Esophagus squamous epithelium (tissue), 5 donors: ENCODE measurements at places on chromosomes 3 and 15.

- no peak for DNase-seq
Observed at GRCh38 chr15:27723821-27724220, 375.3 kb downstream of the OCA2 start.

- DNase-seq, result no peak
Observed at GRCh38 chr15:62444104-62445022, 279.3 kb upstream of the C2CD4B start.

DNA sequence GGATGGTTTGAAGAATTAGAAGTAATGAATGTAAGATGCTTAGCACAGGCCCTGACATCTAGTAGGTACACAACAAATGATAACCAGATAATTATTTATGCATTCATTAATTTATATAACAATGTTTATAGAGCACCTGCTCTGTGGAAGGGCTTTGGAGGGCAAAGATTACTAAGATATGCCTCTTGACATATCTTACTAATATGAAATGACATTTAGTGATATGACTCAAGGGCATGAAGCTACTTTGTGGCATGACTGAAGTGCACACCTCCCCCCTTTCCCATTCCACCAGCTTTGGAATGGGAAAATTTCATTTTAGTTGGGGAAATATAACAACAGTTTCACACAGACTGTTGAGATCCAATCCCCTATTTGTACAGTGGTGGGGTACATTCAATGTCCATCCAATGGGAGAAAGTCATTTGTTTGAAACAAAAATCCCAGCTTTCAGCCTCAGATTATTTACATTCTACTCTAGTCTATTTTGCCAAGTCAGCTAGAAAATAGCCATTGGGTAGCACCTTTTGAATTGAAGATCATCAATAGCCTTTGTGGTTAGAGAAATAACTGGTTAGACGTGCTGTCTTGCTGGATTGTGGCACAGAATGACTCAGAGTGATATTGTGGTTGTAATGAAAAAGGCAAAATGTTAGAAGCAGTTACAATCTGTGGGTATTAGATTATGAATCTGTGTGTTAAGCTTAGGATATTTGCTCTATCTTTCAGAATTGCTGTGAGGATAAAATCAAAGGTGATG is 72.9 kb downstream of the MOBP start:
- no peak for DNase-seq

DNA sequence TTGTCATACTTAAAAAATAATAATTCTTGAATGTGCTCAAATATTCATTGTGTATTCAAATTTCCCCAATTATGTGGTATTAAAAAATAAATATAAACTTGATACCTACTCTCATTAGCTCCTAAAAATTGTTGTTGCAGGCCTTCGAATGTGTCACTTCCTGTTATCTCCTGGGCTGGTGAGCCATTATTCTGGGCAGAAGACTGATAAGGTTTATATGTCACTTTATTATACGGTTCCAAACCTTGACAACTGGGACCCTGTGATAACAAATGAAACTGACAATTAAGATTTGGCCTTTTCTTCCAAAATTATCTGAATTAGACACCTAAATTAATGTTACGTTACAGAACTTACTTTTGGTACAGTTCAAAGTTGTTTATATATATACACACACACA is 15.0 kb downstream of the CEP152 start:
- no peak for DNase-seq

- DNase-seq, result no peak
Observed at GRCh38 chr3:31974964-31975363, 6.1 kb downstream of the OSBPL10 start.

GRCh38 chr3:52685285-52685708 is 416 bp downstream of the PBRM1 start:
- DNase-seq, result no peak

DNA sequence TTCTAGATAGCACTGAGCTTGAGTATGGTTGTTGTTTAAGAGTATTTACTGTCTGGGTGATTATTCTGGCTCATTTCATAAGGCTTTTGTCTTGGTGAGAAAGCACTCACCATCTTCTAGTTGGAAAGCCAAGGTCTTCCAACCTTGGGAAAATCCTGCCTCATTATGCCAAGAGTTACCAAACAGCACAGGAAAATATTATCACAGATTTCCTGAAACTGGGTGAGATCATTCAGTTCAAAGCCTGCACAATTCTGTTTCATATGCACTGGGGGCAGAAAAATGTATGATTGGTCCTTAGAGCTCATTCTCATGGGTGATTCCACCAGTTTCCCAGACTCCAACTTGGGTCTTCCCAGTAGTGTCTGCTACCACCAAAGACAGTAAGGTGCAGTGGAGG is 291.8 kb downstream of the RORA start:
- DNase-seq, result no peak

- no peak for DNase-seq
Observed at GRCh38 chr3:60386306-60386705, 864.9 kb downstream of the FHIT start.

GRCh38 chr3:195080571-195081151 is 190.3 kb downstream of the XXYLT1 start:
- no peak for DNase-seq

DNA sequence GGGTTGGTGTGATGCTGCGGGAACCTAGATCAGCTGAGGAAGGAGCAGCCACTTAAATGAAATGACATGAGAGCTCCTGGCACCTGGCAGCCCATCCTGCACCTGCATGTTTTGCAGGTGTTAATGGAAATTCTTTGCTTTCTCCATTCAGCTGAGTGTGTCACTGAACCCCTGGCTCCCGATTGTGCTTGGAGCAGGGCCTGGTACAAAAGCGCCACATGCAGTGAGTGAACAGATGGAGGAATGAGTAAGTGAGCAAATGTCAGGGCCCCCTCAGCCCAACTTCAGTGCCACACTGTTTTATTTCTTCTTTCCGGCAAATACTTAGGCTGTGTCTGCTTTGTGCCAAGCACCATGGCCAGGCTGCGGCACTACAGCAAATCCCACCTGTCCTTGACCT is 132.2 kb downstream of the ASB7 start:
- DNase-seq, result no peak

- no peak for DNase-seq
Observed at GRCh38 chr15:71713191-71713809, 97.1 kb upstream of the NR2E3 start.

DNA sequence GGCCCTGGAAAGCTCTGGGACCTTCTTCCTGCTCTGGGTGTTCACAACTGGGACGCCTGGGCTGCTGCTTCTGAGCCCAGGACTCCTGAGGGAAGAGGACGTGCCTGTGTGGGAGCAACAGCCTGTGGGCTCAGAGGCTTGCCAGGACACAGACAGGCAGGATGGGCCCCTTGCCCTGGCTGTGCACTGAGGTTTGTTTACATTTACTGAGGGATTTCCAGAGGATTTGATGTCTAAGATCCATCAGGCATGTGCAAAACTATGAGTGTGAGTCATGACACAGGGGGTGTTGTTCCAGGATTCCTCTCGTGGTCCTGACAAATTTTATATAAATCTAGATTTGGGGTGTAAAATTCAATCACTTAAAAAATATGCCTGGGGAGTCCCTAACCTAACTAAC is 10.6 kb downstream of the CCR9 start:
- no peak for DNase-seq

- DNase-seq, result no peak
Observed at GRCh38 chr3:195736866-195737490, 16.2 kb downstream of the MUC20 start.
